Activated CD8-positive, alpha-beta memory T cell treated with anti-CD3 and anti-CD28 coated beads for 48 hours (primary cell): ENCODE measurements at places on chromosomes 5 and 9.

DNA sequence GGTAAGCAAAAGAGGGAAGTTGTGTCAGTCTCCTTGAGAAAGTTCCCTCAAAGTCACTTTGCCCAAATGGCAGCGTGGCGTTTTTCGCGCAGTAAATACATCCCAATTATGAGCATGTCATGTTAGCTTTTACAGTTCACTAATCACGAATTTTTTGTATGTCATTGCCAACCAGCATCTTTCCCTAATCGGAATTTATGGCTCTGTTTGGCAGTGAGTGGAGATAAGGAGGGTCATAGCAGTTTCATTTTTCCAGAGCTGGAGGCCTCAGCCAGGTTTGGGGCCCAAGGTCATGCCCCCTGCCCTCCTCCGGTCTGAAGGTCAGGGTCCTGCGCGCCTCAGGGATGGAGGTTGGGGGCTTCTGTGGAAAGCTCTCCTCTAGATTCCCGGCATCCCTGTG is 50.1 kb downstream of the C5orf15 start:
- no peak for DNase-seq

GRCh38 chr5:107670932-107671741 is at the start of gene EFNA5:
Gene EFNA5, minus strand, starts transcription at chr5:107670937.
- no peak for DNase-seq

GRCh38 chr5:36593867-36594266 is 12.5 kb upstream of the SLC1A3 start:
- no peak for DNase-seq

DNA sequence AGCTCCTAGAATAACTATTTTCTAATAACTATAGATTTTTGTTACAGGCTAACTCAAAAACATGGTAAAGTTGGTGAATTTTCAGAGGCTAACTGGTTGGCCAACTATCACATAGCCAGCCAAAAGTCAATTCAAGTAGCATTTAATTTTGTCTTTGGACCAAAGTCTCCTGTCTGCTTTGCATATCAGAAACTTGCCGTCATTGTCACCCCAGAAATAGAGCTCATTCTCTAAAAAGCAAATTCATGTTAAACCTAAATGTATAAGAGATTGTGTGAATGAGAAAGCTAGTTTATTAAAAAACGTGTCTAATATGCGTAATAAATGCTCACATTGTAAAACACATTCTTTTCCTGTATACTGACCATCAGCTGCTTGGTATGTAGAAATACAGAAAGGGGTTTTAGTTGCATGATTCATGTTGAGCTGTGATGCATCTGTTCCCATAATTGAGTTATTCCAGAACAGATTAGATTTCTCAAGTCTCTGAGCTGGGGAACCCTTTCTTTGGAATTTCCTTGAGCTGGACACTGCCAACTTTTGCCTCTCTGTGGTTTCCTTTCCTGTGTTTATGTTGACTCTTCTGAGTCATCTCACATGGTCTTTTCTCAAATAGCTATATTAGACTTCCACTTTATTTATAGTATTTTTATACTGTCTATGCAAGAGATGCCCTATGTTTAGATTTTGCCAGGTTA is 7.3 kb downstream of the SRFBP1 start:
- no peak for DNase-seq

DNA sequence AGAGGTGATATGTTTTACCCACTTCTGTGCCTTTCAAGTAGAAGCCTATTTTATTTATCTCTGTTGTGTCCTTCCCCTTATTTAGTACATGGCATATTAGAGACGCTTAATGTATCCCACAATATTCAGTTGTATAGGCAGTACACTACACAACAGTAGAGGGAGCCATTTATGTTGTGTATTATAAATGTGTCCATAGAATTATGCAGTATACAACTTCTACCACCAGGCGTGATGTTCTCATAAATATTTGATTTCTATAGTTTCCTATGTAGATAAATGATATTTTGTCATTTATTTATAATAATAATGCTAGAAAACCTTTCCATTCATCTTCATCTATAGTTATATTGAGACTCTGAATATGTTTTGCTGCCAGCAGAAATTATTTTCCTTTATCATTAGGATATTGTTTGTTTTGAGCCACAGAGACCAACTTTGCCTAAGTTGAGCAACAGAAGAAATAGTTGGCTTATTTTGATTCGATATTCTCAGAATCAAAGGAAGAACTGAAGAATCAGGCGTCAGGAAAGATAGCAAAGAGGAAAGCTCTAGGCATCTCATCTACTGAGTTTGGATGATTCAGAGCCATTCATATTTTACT is 81.7 kb downstream of the ADAMTS19 start:
- no peak for DNase-seq

DNA sequence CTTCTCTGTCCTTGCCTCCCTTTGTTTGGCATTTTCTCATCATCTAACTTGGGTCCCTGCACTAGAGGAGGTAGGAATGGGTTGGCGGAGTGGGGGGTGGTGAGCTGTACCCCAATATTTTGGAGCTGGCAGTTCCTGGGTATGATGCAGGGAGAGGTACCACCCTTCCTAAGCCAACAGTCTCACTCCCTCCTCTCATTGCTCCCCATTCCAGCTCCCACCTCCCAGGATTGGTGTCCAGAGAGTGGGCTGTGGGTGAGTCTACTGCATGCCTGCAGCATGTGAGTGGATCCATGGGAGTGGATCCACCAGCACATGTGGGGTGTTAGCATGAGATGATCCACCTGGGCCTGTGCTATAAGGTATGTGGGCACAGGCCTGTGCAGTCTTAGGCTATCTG is 22.2 kb upstream of the MYORG start:
- DNase-seq, result no peak

DNA sequence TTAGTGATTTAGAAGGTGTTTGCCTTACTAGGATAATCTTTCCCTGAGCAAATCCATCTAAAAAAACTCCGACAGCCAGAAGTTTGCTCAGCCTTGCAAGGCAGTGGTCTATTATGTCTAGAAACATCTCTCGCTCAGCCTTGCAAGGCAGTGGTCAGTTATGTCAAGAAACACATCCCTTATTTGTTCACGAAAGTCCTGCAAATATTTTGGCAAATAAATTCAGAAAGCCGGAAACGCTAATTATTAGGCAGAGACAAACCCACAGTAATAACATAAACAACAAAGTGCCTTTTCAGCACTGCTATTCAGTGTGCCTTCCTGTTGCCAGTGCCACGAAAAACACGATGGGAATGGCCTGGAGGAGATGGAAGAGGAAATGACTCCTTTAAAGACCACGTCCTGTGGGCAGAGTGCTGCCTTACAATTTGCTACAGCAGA is 184.5 kb downstream of the GNAQ start:
- DNase-seq, result no peak
